ENCODE measurements at places on chromosomes 5 and 9.

- DNase-seq: no peak
Measured at GRCh38 chr5:16855898-16856297, 80.2 kb downstream of the MYO10 start.

DNA sequence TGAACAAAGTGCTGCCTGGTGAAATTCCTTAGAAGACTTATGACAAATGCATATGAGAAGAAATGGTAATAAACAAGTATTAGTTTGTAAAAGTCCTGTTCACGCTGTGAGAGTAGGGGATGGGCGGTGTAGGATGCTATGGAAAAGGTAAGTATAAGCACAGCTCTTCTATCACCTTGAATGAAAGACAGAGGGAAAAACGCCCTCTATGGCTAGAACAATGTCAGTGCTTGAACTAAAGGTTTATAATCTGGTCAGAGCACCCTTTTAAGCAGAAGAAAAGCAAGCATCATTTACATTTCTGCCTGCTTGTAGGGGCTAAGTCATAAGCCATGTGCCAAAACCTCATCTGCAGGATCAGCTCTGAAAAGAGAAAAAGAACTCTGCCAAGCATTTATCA is 115.2 kb downstream of the LHFPL2 start:
- no peak for DNase-seq

DNA sequence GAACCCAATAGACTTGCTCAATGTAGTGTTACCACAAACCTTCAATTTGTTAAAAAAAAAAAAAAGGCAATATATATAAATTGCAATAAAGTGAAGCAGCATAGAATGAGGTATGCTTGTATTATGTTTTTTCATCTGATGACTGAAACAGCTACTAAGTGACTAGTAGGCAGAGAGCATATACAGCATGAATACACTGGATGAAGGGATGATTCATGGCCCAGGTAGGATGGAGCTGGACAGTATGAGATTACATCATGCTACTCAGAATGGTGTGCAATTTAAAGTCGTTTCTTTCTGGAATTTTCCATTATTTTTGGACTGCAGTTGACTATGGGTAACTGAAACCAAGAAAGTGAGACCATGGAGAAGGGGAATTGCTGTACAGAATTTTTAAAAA is 161.2 kb downstream of the GNA14 start:
- DNase-seq: no peak

- DNase-seq: no peak
Measured at GRCh38 chr5:41772056-41772455, 98.2 kb downstream of the OXCT1 start.

- no peak for DNase-seq
Measured at GRCh38 chr5:10627160-10627701, 63.4 kb downstream of the ANKRD33B start.

DNA sequence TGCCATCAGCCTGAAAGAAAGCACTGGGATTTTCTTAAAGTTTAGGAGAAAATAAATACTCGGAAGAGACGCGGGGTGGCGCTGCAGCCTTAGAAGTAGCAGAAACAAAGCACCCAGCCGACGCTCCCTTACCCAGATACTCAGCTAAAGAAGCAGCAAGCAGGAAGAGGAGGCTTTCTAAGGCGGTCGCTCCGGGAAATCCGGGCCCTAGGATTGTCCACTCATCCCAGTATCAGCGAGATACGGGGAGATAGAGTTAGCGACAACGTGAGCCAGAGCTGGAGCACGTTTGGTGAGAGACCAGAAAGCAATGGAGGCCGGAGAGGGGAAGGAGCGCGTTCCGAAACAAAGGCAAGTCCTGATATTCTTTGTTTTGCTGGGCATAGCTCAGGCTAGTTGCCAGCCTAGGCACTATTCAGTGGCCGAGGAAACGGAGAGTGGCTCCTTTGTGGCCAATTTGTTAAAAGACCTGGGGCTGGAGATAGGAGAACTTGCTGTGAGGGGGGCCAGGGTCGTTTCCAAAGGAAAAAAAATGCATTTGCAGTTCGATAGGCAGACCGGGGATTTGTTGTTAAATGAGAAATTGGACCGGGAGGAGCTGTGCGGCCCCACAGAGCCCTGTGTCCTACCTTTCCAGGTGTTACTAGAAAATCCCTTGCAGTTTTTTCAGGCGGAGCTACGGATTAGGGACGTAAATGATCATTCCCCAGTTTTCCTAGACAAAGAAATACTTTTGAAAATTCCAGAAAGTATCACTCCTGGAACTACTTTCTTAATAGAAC is at the start of gene PCDHB2:
TSS of gene PCDHB2 (plus strand) at position 135 of the 782 bp plus-strand sequence. CDS start at position 311, 176 bp downstream.
- no peak for DNase-seq

DNA sequence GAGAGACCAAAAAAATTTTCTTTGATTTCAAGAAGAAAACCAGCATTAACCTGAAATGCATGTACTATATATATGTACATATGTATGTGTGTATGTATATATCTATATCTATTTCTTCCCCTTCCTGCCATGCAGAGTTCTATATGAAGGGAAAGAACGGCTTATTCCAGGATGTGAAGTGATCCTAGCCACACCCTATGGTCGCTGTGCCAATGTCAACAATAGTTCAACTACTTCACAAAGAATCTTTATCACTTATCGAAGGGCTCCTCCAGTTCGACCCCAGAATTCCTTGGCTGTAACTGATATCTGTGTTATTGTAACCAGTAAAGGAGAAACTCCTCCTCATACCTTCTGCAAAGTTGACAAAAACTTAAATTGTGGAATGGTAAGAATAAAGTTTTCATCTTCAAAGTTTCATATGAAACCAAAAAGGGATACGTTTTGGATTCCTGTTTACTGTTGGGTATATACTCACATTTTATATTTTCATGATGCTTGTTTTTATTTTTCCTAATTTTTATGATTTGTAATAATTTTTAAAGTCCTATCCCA is 56.2 kb downstream of the DENND4C start:
- DNase-seq: no peak

GRCh38 chr5:17256839-17257238 is 39.4 kb downstream of the BASP1 start:
- DNase-seq: no peak

GRCh38 chr5:87074934-87075541 is 192.6 kb upstream of the RASA1 start:
- DNase-seq: no peak

DNA sequence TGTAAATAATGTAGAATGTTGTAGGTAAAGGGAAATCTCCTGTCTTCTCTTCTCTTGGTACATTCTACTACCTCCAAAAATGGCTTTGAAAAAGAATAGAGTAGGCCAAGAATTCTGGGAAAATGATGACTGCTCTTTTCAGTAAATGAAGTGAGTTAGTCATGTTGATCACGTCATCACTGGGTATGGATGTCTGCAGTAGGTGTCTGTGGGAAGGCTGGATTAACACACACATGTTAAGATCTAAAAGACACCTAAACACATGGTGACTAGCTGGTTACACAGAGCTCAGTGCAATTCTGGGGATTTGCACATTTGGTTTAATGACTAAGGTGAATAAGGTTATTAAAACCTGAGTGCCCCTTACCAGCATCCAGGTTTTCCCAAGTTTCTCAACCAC is 161.5 kb downstream of the CEP120 start:
- DNase-seq: no peak

GRCh38 chr9:96242811-96243210 is 59.2 kb downstream of the HSD17B3 start:
- DNase-seq: no peak

DNA sequence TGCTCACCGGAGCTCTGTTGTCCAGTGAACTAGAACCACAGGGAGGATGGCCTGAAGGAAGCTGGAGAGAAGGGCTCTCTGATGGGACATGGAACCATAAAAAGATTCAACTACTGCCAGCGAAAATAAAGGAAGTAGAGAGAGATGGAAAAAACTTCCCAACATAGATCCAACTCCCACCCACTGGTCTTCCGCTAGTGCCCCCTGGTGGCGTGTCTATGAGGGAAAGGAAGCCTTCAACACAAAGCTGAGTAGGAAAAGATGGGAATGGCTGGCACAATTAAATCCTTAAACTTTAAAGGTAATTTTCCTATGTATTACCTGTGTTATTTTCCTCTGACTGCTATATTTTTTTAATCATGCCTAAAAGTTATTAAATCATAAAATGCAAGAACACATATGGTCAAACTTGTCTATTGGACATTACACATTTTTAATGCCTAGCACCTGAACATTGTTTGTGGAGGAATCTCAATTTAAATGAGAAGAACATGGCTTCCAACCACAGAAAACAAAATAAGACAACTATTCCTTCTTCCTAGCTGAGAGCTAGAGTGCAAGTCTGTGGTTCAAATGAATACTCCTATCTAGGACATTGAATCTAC is 51.5 kb downstream of the CEP120 start:
- DNase-seq: no peak

- DNase-seq: no peak
Measured at GRCh38 chr5:40446910-40447309, 232.8 kb upstream of the PTGER4 start.

DNA sequence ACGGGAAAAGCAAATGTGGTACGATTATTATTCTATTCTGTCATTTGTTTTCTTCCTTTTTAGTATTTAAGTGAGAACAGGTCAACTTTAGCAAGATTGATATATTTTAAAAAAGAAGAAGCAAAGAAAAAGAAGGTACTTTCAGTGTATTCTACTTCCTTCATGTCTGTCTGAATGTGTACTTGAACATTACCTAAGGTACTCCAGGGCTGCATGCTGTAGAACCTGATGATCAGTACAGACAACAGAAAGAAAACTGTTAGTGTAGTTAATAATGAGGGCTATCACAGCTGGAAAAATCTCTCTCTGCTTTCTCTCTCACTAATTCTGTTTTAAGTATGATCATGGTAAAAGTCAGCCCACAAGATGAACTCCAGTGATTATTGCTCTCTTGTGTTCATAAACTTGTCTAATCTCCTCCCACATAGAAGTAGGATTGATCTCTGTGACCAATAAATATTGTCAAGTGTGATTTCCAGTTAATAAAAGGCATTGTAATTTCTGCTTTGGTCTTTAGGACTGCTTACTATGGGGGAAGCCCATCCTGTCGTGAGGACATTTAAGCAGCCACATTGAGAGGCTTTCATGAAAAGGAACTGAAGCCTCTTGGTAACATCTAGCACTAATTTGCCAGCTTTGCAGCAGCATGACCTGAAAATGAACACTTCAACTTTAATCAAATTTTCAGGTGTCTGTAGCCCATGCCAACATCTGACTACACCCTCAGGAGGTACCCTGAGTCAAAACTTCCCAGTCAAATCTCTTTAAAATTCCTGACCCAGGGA is 864.0 kb upstream of the ACO1 start:
- DNase-seq: no peak

DNA sequence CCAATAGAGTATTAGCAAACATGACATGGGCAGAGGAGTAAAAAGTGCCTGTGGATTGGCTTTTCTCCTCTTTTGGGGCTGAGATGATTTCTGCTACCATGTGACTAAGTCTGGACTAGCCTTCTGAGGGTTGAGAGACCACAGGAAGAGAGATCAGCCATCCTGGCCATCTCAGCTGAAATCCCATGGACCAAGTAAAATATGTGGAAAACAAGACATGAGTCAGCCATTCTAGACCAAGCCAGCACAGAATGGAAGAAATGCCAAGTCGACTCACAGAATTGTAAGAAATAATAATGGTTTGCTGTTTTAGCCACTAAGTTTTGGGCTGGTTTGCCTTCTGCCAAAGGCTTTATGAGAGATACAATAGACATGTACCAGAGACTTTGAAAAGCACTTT is 377.8 kb downstream of the CHSY3 start:
- DNase-seq: no peak

DNA sequence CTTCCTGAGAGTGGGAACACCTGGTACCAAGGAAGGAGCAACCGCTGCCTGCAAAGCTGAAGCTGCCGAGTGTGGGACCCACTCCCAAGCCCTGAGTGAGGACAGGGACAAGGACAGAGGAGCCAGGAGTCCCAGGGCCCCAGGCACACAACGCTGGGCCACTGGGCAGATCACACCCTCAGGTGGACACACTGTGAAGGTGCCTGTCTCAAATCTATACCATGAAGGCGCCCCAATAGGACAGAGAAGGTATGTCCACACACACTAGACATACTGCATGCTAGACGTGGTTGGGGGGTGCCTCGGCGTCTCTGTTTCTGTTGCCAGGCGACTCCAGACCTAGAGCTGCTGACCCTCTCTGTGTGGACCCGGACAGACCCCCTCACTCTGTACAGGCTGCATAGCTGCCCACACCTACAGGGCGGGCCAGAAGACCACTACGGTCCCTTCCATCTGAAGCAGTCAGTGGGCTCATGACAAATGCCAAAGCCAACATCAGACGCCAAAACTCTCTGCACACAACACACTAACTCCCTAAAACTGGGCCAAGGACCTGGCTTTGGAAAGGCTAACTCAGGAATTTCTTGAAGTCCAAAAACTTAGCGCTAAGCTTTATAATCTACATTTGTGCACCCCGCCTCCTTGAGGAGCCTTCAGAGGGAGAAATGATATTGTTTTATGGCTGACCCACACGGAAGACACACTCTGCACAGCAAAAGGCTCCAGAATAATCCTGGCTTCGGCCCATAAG is 60.7 kb downstream of the ROR2 start:
- no peak for DNase-seq

- DNase-seq: no peak
Measured at GRCh38 chr9:33686942-33687341, 108.4 kb upstream of the PRSS3 start.

GRCh38 chr9:114428466-114428865 is 40.7 kb upstream of the AKNA start:
- no peak for DNase-seq

DNA sequence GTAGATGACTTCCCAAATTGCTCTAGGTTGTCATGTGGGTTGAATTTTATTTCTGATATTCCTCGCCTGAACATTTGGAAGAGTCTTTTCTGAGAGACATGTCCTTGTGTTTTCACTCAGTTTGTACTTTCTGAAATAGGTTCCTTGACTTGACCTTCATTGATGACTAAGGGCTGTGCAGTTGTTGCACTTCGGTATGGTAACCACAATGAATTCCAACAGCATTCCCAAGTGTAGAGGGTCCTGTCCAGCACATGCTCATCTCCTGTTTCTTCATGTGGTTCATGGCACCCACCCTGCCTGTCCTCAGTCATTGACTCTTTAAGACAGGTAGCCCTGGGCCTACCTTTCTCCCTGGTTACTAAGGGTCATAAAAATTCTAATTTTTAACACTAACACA is 527.8 kb downstream of the MTRR start:
- DNase-seq: no peak

DNA sequence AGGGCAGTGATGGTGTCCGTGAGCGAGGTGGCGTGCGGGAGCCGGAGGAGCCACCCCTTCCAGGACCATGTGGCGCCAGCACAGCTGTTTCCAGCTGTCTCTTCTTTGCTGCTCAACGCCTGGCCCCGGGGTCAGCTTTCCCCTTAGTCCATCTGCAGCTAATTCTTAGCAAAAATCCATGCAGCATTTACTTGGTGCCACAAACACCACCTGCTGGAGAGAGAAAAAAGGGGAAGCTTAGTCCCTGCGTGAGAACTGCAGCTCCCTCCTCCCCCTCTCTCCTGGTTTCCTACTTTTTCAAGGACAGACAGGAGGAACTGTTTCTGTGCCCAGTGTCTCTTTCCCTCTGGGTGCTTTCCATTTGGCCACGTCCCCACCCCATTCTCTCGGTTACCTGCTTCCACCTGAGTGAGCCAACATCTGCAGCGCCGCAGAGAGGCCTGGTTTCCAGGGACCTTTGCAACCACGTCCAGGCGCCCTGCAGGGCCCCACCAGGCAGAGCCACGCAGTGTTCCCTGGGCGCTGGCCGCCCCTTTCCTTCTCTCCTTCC is 3.4 kb downstream of the SLC6A19 start:
- no peak for DNase-seq

- no peak for DNase-seq
Measured at GRCh38 chr5:1417586-1418225, 27.5 kb downstream of the SLC6A3 start.
